ENCODE measurements at places on chromosomes 7 and 10.

DNA sequence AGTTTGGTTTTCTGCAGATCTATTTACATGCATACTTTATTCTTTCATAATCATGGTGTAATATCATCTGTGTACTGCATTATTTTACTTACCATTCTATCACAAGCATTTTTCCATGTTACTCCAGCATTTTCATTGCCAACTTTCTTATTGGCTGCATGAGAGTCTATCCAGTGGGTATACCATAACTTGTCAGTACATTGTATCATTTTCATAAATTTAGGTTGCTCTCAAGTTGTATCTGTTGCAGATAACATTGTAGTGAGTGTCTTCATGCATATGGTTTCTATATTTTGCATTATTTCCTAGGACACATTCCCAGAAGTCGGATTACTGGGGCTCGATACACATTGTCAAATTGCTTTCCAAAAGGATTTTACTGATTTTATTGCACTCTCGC, 87.2 kb upstream of the INSYN2A start:
- no peak for DNase-seq

DNA sequence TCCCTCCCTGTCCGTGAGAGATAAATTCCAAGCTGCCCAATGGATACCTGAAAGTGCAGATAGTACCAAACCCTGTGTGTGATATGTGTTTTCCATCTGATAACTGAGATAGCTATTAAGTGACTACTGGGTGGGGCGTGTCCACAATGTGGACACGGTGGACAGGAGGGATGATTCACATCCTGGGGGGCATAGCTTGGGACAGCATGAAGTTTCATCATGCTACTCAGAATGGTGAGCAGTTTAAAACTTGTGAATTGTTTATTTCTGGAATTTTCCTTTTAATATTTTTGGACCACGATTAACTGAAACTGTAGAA, 158.6 kb downstream of the CREB5 start:
- DNase-seq: no peak

DNA sequence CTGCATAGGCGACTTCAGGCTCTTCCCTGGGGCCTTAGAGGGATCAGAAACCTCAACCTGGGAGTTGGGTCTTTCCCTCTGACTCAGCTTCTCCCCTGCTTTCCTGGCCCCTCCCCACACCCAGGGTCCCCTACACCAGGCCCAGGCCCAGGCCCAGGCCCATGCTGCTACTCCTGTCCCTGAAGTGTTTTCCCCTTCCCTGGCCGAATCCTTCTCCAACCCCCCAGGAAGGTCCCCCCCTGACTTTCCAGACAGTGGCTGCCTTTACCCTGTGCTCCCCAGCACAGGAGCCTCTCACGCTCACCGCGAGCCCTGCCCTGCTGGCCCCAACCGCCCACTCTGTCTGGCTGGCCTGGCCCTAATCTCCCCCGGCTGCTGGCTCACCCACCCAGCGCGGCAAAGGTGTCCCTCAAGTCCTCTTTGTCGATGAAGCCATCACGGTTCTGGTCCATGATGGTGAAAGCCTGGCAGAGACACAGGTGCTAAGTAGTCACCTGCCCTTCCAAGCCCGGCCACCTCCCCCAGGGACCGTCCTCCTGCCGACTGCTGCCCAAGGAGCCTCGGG, 6.4 kb downstream of the MYL10 start:
- no peak for DNase-seq

DNA sequence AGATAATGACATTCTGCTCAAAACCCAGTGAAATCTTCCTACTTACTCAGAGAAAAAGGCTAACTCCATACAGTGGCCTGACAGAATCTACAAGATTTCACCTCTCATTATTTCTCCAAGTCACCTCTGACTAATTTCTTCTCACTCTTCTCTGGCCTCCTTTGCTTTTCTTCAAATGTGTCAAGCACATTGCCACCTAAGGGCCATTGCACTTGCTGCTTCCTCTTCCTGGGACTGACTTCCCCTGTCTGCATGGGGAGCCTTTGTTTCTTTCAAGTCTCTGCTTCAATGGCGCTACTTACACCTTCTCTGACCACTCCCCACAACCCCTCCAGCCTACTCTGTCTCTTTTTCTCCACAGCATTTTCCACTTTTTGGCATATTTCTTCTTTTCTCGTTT, 36.0 kb downstream of the PRTFDC1 start:
- DNase-seq: no peak

DNA sequence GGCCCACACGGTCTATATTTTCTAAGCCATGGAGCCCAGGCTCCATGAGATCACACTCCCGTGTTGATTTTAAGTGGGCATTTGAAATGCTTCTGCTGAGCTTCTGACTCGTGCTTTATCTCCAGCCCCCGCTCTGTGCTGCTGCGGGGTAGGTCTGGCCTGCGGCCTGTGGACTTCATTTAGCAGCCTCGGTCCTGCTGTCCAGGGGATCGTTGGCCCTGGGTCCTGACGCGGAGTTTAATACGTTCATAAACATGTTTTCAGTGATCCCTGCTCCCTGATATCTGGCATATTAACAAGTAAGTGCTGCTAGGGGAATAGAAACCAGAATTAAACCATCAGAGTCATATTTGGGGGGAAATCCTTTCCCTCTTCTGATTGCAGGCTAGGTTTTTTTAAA, 540.3 kb upstream of the MGMT start:
- DNase-seq: no peak
